Tibial nerve (tissue), 4 donors: ENCODE measurements at places on chromosomes 2 and 18.

- no peaks in the 10 kb centered on the region for H3K4me1 ChIP-seq
- DNase-seq: no peak
- no peaks in the 10 kb centered on the region for H3K36me3 ChIP-seq
- no peaks in the 10 kb centered on the region for H3K27me3 ChIP-seq
These were observed 114.9 kb downstream of the ALK start for GRCh38 chr2:29806461-29806860.

GRCh38 chr2:7028846-7029245 lies 111.6 kb downstream of the RNF144A start:
- no peak overlapping the region for H3K27ac ChIP-seq
- DNase-seq: no peak
- peaks cover 32% of the 10 kb centered on the region for H3K4me1 ChIP-seq
- no peaks in the 10 kb centered on the region for H3K27me3 ChIP-seq
- peaks cover 82% of the 10 kb centered on the region for H3K36me3 ChIP-seq
- H3K4me3 ChIP-seq: no peak overlapping the region

- no peak overlapping the region for H3K27ac ChIP-seq
- no peak overlapping the region for H3K4me3 ChIP-seq
- DNase-seq: no peak
- no peaks in the 10 kb centered on the region for H3K27me3 ChIP-seq
These were observed 174.3 kb downstream of the ZNF521 start for GRCh38 chr18:25177631-25178030.

- DNase-seq: no peak
- H3K27me3 ChIP-seq: no peaks in the 10 kb centered on the region
These were observed 114.1 kb upstream of the PKDCC start for GRCh38 chr2:41933585-41934320.

DNA sequence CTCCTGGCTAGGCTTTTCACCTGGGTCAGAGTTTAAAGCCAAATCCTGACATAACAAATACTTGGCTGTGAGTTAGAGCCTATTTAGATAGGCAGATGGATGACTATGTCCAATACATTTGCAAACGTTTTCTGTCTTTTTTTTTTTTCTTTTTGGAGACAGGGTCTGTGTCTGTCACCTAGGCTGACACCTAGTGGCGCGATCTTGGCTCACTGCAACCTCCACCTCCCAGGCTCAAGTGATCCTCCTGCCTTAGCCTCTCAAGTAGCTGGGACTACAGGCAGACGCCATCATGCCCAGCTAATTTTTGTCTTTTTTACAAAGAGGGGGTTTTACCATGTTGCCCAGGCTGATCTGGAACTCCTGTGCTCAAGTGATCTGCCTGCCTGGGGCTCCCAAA lies 124.8 kb downstream of the DYM start:
- H3K4me3 ChIP-seq: no peak overlapping the region
- peaks cover 6% of the 10 kb centered on the region for H3K4me1 ChIP-seq
- peaks cover 29% of the 10 kb centered on the region for H3K36me3 ChIP-seq

DNA sequence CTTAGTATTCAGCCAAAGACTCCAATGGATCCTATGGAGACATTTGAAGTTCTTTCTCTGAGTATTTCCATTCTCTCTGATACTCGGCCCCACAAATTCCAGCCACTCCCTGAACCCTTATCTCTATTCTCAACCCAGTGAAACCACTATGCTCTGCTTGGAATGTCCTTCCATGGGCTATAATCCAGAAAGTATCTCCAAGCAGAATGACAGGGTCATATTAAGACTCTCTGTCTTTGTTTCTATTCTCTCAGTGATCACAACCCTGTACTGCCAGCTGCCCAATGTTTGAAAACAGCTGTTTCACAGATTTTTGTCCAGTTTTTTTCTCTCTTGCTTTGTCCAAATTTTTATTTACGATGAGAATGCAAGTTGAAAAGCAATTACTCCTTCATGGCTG lies 21.9 kb downstream of the CHMP3 start:
- DNase-seq: no peak
- H3K27ac ChIP-seq: no peak overlapping the region
- no peaks in the 10 kb centered on the region for H3K4me1 ChIP-seq
- H3K27me3 ChIP-seq: no peaks in the 10 kb centered on the region
- H3K4me3 ChIP-seq: no peak overlapping the region
- H3K36me3 ChIP-seq: no peaks in the 10 kb centered on the region

GRCh38 chr18:57754577-57755338 lies 48.4 kb downstream of the ATP8B1 start:
- H3K27me3 ChIP-seq: no peaks in the 10 kb centered on the region
- no peak overlapping the region for H3K4me3 ChIP-seq
- H3K4me1 ChIP-seq: no peaks in the 10 kb centered on the region
- no peaks in the 10 kb centered on the region for H3K36me3 ChIP-seq
- no peak overlapping the region for H3K27ac ChIP-seq
- DNase-seq: no peak

DNA sequence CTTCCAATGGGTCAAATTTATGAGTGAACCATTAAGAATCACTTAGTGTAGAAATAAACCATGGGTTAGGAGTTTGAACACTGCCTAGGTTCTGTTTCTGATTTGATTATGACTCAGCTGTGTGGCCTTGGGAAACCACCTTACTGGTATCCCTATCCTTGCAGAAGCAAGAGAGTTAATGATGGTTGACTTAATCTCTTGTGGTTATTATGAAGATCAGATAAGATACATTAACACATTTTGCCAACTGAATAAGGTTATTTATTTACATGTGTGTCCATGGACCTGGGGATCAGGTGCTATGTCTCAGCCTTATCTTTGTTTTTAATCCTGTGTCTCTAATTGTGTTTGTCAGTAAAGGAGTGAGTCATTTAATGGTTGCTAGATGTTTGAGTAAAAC lies 5.4 kb upstream of the KCNJ13 start:
- no peak for DNase-seq
- H3K36me3 ChIP-seq: no peaks in the 10 kb centered on the region
- H3K4me3 ChIP-seq: no peak overlapping the region
- H3K4me1 ChIP-seq: no peaks in the 10 kb centered on the region
- H3K27ac ChIP-seq: no peak overlapping the region
